ENCODE measurements at places on chromosomes 2 and 18. TPM values are rescaled to one million over a fixed set of nuclear protein-coding genes. Genes with fewer than 3 reads are reported as not detected.

MOCOS gene
- not detected for total RNA-seq

ANKRD62 gene
- total RNA-seq = not detected

DNAH6 gene
- total RNA-seq = 0.53 TPM

SKA1 gene
- total RNA-seq = 27.2 TPM

TTC27 gene
- 15.8 TPM for total RNA-seq

LRRC30 gene
- not detected for total RNA-seq

TBC1D8 gene
- total RNA-seq = 0.67 TPM

RNF125 gene
- total RNA-seq = 35.2 TPM

FN1 gene
- 3.0 TPM for total RNA-seq

KLHL41 gene
- total RNA-seq = not detected

RFX8 gene
- 0.73 TPM for total RNA-seq

SERPINB3 gene
- not detected for total RNA-seq

TMEM37 gene
- total RNA-seq = not detected
